ENCODE measurements at places on chromosomes 3 and 15.
A peak's percentile ranks its signal among the peaks of the same experiment; 100 is the strongest.

DNA sequence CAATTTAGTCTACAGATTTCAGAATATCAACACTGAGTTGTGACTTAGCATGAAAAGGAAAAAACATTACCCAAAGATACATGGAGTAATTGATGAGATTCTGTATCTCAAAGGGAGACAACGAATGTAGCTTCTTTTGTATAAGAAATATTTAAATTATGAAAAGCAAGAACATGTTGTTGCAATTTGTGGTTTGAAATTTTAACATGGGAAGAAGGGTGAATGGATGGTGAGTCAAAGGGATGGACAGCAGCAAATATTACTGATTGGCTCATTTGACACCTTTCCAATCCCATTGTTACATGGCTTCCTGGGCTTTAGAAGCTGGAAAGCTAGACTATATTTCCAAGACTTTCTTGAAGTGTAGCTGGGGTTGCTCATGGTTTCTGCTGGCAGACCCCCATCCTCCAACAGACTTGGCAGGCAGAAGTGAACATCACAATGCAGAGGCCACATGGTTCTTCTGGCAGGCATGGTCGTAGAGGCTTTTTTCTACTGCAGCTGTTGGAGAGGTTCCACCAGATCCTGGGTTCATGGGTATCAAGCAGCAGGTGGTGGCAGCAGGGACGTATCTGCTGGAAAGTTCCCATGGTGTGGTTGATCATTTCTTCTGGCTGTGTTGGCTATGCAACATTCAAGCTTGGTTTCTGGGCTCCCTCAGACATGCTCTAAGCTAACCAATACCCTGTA is 47.2 kb upstream of the KPNA4 start:
- no peak for DNase-seq

GRCh38 chr3:48762816-48763215 is 45.8 kb upstream of the IP6K2 start:
- DNase-seq: no peak

DNA sequence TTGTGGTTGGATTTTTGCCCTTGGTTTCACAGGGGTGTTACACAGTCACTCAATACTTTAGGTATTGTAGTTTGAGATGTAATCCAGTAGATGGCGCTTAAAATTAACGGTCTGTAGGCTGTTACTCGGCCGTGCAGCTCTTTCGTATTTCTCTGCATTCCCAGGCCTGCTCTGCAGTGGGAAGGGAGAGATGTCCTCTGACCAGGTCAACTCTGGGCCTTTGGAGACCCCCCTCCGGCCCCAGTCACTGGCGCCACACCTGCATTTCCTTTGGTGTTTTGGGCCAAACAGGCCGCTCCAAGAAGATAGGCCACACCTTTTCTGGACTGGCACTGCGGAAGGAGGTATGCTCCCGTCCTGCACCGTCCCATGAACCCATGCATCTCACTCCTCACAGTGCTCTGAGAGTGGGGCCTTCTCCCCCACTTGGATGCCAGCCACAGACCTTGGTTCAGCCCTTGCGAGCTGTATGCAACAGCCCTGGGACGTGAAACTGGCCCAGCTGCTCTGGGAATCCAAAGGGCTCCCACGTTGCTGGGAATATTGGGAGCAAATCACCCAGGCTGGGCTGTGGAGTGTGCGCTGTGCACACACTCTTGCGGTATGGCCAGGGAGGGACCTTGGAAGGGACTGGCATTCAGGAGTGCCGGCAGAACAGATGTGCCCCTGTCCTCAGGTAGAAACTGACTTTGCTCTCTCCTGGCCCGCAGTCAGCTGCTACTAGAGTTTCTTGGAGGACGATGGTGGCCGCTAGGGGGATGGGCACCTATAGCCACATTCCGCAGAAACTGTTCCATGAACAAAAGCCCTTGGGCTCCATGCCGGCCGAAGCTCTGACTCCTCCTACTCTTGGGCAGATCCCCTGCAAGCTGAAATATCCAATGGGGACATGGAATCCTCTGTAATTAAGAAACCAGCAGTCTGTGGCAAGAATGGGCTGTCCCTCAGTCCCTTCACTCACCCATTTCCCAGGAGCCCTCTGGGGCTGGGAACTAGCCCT is 410.5 kb upstream of the CADM2 start:
- DNase-seq: no peak

GRCh38 chr15:83653639-83654378 is at the start of gene ADAMTSL3:
Gene ADAMTSL3 (plus strand): TSS chr15:83654123. CDS start chr15:83655762, 1,639 bp downstream.
- no peak for DNase-seq

DNA sequence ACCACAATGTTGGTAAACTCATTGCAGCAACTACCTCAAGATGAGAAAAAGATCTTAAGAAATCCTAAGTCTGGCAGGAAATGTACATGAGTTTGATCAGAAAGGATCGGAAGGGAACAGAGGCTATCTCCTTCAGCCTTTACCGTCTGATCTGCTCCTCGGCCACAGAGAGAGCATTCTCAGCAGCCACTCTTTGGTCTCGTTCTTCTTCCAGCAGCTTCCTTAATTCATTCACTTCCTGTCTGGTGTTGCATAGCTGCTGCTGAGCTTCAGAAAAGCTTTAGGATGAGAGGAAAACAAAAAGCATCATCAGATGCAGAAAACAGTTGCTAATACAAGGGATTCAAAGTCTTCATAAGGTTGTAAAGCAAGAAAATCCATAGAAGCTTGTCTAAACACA is 6.6 kb upstream of the HCLS1 start:
- DNase-seq: no peak

GRCh38 chr15:62572797-62573196 is 407.7 kb upstream of the C2CD4B start:
- DNase-seq: no peak

DNA sequence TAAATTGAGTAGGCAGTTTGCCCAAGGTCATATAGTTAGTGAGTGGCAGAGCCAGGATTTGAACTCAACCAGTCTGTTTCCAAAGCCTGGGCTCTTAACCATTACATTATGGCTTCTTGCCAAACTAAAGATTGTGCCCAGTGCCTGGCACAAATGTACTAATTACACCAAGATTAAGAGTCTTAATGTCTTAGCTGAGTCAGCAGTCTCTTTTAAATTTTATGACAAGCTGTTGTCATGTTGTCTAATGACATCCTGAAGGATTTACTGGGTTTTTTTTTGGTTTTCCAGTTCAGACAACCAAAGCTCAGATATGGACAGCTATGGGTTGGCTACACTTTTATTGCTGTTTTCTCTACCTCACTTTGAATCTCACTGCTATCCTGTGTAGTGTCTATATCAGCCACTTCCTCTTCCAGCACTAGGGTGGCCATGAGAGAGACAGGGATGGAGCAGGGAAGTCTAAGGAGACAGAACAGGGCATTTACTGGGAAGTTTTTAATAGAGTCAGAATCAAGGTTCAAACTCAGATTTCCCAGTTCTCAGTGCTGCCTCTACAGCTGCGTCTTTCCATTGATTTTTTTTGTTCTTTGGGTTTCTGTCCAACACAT is 10.5 kb downstream of the FBXL2 start:
- no peak for DNase-seq

- no peak for DNase-seq
These were observed 260.3 kb upstream of the TPM1 start for GRCh38 chr15:62782071-62782841.

DNA sequence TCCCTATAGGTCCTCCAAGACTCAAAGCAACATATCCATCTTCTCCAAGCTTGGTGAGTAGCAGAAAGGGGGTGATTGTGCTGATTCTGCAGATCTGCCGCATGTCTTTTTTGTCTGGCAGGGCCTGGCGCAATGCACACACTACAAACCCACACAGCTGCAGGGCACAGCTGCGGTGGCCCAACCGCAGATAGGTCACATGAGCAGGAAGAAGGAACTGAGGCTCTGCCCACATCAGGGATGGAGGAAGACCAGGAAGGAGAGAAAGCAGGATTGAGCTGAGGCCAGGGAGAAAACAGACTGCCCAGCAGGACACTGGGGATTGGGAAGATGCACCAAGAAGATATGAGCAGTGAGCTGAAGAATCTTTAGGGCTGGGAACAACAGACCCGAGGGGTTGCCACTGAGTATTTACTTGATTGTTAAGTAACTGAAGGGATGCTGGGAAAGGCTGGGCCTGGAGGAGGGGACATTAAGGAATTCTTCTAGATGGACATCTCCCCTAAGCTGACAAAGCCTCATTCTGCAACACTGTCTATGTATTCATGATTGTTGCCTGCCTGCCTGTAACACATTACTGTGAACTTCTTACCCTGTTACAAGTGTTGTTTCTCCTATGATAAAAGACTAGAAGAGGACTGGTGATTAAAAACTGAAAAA is 126.7 kb downstream of the MYLK start:
- DNase-seq: no peak

DNA sequence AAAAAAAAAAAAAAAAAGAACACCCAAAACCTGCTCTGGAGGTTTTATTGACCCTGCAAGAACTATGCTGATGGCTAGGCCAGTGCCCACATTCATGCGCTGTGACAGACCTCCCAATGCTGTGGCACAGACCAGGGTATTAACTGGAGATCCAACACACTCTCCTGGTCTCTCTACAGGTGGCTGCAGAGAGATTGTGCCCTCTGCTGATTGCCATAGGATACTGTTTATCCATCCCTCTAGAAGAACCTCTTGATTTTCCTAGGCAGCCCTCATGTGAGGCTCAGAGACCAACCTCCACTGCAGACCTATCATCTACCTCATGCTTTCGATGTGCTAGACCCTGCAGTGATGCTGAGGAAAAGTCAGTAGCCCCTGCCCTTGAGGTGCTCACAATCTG is 125.5 kb upstream of the TRIM42 start:
- DNase-seq: no peak

- no peak for DNase-seq
These were observed 22.8 kb downstream of the EIF4E3 start for GRCh38 chr3:71702131-71703024.

DNA sequence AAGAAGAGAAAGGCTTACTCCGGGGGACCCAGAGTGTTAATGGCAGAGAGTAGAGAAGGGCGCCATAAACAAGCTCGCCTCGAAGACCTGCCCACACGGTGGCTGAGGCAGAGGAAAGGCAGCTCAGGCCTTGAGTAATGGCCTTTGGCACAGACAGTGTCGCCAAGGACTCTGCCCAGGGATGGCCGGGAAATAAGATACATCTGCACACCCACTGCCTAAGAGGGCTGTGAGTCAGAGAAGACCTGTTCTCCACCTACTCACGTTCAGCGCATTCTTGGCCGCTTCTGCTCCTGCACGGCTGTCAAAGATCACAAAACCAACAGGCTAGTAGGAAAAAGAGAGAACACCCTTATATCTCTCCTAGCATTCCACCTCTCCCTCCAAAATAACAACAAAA is 26.2 kb downstream of the RBPMS2 start:
- no peak for DNase-seq

DNA sequence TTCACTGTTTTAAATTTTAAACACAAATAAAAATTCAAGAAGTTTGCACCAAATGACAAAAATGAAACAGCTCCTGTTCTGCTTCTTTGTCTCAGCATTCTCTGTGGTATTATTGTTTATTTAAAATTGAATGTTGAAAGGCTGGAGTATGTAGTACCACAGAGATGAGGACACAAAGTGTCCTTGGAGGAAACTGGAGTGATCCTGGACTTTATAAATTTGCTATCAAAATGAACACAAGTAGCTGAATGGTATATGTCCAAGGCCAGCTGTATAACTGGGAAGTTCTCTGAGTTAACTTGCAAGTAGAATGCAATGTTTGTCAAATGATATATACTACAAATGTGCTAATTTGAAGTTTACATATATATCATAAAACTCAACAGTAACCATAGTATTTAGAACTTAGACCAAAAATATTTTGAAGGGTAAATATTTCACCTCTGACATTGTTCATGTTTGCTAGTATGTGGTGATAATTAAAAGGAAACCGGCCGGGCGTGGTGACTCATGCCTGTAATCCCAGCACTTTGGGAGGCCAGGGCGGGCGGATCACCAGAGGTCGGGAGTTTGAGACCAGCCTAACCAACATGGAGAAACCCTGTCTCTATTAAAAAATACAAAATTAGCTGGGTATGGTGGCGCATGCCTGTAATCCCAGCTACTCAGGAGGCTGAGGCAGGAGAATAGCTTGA is 12.3 kb downstream of the BTLA start:
- DNase-seq: no peak

GRCh38 chr3:197801891-197802778 is 11.1 kb downstream of the LRCH3 start:
- DNase-seq: peak; percentile 34

Measured in stimulated activated CD8-positive, alpha-beta memory T cell treated with anti-CD3 and anti-CD28 coated beads, Interleukin-4, amount 100 ng/mL, for 48 hours (primary cell).